Amniotic epithelial cell (primary cell): ENCODE measurements at places on chromosomes 5 and 9.

- peak; percentile 49 for DNase-seq
These were observed 35.3 kb downstream of the NDFIP1 start for GRCh38 chr5:142143878-142144277.

DNA sequence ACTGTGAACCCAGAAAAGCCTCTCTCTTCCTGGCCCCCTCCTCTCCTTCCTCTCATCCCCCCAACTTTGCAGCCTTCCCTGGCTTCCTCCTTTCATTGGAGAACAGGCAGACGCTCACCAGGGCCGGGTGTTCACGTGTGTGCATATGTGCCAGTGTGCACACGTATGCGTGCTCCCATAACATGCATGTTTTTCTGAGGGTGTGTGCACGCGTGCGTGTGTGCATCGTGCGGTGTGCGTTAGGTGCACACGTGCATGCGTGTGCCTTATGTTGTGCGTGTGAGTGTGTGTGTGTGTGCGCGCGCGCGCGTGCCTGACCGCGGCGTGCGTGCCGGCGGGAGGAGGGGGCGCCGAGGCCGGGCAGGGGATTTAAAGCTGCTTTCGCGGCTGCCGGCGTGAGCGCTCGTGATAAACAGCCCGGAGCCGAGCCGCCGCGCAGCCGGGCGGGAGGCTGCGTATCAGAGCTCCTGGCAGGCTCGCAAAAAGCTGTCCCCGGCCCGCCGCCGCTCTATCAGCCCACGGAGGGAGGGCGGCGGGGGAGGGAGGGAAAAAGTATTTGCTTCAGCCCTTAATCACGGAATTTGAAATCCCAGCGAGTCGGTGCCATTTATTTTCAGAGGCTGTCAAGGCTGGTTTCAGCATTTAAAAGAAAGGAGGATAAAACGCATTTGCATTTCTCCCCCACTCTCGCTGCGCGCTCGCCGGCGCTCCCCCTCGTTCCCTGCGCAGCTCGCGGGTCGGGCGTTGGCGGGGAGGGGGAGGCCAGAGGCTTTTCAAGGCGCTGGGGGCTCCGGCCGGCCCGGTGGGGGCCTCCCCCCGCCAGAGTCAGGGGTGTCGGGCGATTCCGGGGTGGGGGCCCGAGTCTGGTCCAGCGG is 183.9 kb downstream of the C9orf50 start:
- DNase-seq, result peak; percentile 96

- no peak for DNase-seq
These were observed 63.8 kb downstream of the RNF38 start for GRCh38 chr9:36336131-36336907.

DNA sequence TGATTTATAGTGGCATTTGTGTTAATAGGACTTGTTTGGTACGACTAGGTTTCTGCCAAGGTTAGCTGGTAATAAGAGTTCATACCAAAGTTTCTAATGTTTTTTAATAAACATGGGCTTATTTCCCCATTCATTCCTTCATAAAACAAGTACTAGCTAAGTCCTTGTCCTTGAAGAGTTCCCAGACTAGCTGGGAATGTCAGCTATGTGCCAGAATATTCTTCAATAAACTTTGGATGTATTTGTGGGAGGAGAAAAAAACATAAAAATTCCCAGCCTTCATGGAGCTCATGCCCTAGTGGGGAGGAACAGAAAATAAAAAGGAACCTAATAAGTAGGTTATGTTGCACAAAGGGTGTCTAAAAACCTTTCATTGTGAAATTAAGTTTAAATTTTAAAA is 176.9 kb downstream of the DENND1A start:
- no peak for DNase-seq

DNA sequence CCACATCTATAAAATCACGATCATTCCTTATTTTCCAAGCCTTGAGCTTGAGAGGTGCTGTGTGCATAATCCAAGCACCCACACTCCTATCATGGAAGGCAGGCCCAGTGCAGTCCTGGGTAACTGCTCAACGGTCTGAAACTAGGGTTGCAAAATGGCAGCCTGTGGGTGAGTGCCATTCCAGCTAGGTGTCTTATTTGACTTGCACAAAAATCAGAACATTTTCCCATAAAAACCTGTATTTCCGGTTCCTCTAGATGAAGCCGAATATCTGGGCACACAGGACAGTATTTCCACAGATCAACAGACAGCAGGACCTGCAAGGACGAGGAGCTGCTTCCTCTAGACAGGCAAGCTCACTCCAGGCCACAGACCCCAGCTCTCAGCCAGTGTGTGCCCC is 588.8 kb downstream of the BNC2 start:
- no peak for DNase-seq

DNA sequence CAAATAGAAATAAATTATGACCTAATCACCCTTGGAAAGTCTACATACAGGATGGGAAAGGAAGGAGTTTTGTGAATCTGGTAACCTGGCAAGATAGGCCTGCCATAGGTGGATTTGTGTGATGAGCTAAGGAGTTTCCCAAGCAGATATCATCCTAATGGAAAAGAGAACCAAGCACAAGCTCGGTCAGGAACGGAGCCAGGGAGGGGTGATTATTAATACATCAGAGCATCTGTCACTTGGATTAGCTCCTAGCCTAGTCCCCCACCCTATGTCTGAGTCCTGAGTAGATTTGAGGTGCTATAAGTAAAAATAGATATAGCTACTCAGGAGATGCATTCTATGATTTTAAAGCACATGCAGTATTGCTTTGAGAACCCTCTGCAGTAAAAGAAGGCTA is 57.3 kb upstream of the SMARCA2 start:
- no peak for DNase-seq

DNA sequence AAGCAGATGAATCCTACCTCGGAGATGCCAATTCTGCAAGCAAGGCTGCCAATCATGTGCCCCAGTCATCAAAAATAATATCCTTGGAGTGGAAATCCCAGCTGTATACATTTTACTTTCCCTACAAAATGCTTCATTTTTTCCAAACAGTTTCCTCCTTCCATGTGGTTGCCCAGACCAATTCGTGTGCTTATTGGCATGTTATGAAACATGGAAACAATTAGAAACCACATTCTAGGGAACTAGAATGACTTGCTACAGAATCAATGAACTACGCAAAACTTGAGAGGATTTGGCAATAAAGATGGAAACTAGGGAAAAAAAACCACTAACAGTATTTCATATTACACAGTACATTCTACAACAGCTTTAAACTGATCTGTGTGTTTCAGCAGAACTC is 584.5 kb upstream of the DMAC1 start:
- DNase-seq, result no peak

DNA sequence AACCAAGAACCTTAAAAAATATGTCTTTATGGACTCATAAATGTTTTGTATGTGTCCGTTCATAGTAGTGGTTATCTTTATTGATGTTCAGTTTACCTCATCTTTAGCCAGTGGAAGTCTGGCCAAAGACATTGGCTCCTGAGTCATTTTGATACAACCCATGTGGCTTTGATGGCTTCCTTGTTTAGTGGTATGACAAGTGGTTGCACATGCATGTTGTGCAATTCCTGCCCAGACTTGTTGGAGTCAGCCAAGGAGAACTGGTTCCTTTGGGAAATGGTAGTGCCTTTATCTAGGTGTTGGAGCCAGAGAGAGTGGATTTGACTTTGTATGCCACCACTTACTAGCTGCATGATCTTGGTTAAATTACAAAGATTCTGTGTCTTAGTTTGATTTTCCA is 94.3 kb downstream of the RPS23 start:
- peak; percentile 69 for DNase-seq

DNA sequence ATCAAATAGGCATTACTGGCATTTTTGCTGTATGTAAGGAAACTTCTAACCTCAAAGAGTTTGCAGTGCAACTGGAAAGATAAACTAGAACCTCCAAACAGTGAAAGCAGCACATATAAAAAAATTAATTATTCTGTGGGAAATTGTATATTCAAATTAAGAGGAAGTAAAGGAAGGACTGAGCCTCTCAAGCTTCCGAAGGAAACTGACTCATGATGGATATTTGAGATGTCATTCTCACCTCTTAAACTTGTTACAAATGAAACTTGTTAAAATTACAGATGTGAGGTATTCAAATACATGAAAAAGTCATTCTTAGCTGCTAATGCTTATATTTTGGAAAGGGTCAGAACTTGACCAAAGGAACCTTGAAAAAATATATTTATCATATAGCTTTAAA is 538.7 kb downstream of the PDE4D start:
- DNase-seq, result no peak

DNA sequence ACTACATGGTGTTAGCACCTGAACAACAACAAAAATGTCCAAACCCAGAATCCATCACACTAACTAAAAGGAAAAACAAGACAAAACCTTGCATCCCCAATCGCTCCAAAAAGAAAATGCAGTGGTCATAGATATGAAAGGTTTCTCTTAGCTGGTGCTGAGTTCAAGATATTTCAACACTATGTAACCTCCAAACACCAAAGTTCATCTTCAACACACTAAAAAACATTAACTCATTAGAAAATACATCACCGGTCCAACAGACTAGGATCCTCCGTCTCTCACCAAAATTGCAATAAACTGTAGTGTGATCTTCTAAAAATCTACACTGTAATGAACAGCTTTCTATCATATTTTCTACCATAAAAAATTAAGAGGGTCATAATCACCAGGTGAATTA is 60.8 kb downstream of the ECPAS start:
- DNase-seq, result no peak

GRCh38 chr5:79474367-79475151 is 39.4 kb downstream of the HOMER1 start:
- DNase-seq, result no peak

GRCh38 chr9:87503927-87504326 is 6.3 kb downstream of the DAPK1 start:
- DNase-seq, result no peak

- DNase-seq, result no peak
These were observed 74.9 kb downstream of the NREP start for GRCh38 chr5:111682121-111682520.

- DNase-seq, result no peak
These were observed 27.2 kb downstream of the EXOSC2 start for GRCh38 chr9:130720762-130721161.

DNA sequence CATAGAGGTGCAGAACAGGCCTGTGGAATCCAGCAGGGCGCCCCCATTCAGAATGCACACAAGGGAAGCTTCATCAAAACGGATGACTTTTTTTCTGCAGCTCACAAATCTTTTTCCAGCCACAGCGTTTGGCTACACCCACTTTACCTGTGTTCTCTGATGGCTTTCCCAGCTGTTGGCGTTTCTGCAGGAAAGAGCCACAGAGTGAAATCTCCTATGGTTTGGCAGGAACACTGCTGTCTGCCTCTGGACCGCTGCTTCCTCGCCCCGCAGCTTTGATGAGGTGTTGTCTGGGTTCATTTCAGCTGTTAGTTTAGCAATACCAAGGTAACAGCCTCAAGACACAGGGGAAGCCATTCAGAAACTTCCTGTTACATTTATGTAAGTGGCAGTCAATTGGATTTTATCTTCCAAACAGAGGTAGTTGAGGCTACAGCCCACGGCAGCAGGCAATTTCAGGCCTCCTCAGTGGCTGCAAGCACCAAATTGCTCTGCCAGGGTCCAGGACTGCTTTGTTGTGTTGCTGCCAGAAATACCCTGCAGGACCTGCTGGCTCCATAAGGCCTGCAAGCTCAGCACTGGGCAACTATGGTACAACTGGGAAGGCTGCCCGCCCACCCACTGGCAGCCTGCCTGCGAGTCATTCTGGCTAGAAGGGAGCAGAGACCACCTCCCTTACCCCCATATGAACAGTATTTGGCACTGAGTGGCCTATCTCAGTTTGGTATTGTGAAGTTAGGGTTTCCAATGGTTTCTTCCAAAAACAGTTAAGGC is 96.7 kb downstream of the MVB12B start:
- DNase-seq, result no peak

GRCh38 chr5:31453522-31453921 is 78.4 kb downstream of the DROSHA start:
- no peak for DNase-seq

- DNase-seq, result no peak
These were observed 44.9 kb upstream of the HCN1 start for GRCh38 chr5:45741110-45741509.

GRCh38 chr5:77797136-77797535 is 21.0 kb upstream of the TBCA start:
- DNase-seq, result peak; percentile 31

GRCh38 chr5:14382640-14383039 is 199.0 kb upstream of the OTULINL start:
- no peak for DNase-seq

- DNase-seq, result no peak
These were observed 108.6 kb upstream of the RAI14 start for GRCh38 chr5:34547300-34548085.

GRCh38 chr9:92636627-92637026 is 33.3 kb downstream of the IPPK start:
- no peak for DNase-seq

DNA sequence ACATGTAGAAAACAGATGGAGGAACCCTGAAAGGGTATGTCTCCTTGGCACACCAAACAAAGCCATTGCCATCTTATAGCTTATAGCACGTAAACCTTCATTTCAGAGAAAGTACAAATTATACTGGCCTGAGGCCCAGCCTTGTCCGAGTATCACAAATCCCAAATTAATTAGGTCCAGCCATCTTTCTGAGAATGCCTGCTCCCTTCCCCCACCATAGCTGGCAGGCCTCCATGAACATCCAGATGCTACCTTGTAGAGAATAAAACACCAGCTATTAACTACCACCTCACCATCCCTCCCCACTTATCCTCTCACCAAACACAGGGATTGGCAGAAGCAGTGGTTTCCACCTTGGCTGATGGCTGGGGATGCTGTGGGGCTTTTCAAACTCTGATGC is 224.0 kb downstream of the SPOCK1 start:
- DNase-seq, result no peak

- DNase-seq, result peak; percentile 64
These were observed 101.0 kb downstream of the STARD4 start for GRCh38 chr5:111411301-111411700.

DNA sequence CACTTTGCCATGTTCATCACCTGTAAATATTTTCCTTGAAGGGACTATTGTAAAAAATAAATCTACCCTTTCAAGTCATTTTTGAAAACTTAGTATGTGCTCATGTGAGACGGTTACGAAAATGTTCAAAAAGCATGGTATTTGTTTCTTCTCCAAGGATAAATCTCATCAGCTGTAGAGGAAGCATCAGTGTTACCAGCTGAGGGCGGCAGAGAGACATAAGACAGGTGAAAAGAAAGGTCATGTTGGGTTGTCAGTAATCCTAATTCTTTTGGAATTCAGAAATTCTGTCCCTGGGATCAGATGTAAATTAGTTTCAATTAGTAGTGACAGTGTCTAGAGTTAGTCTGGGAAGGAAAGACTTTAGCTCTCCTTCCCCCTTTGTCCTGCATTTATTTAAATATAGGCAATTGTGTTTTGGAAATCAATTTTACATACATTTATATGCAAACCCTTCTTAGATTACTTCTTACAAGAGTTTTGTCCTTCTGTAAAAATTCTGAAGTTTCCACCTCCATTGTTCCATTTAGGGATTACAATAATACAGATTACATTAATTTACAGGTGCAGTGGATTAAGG is 791.9 kb upstream of the CDH6 start:
- DNase-seq, result peak; percentile 25

GRCh38 chr5:82593481-82593880 is 315.3 kb upstream of the RPS23 start:
- DNase-seq, result peak; percentile 71

GRCh38 chr9:107361816-107362215 is 78.7 kb downstream of the RAD23B start:
- no peak for DNase-seq
